ENCODE measurements at places on chromosomes 4 and X. TPM values are rescaled to one million over a fixed set of nuclear protein-coding genes. Genes with fewer than 3 reads are reported as not detected.
A peak's percentile ranks its signal among the peaks of the same experiment; 100 is the strongest.

Gene NAP1L2
- 7.2 TPM for total RNA-seq

DNA sequence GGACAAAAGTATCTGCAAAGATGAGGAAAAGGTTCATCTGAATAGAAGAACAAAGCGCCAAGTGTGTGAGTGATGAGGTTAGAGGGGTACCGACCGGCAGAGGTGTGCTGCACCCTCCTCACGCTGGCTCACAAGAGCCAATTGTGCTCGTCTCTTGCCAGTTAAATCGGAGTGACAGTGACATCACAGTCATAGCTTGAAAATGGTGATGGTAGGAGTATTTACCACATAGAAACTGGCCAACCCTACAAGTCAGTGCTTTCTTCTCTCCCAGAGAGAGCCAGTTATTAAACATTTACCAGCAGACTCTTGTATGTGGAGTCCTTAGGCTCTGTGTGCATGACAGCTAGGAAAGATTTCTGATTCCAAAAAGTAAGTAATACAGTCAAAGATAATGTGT, 32.4 kb downstream of the CLDN22 start:
- peaks cover 1% of the 10 kb centered on the region for H3K36me3 ChIP-seq
- no peak overlapping the region for H3K4me3 ChIP-seq
- no peak overlapping the region for H3K27ac ChIP-seq
- H3K27me3 ChIP-seq, result no peaks in the 10 kb centered on the region
- no peak for DNase-seq

- H3K4me3 ChIP-seq, result peak overlapping the region; percentile 92
- H3K36me3 ChIP-seq, result no peaks in the 10 kb centered on the region
- H3K4me1 ChIP-seq, result peaks cover 1% of the 10 kb centered on the region
- no peak for DNase-seq
- H3K27ac ChIP-seq, result peak overlapping the region; percentile 99
- no peaks in the 10 kb centered on the region for H3K27me3 ChIP-seq
Observed at GRCh38 chr4:145937971-145938611, 532 bp downstream of the ZNF827 start.

DNA sequence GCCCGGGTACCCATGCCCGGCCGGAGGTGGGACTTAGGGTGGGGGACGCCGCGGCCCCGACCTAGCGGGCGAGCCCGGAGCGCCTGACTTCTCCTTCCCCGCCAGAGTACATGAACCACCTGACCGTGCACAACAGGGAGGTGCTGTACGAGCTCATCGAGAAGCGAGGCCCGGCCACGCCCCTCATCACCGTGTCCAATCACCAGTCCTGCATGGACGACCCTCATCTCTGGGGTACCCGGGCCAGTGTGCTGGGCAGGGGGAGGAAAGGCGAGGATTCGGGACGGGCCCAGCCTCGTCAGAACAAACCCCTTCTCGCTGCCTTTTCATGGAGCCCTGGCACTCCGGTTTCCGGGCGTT, 622 bp downstream of the TAFAZZIN start:
- H3K4me1 ChIP-seq, result no peaks in the 10 kb centered on the region
- H3K36me3 ChIP-seq, result no peaks in the 10 kb centered on the region
- H3K27ac ChIP-seq, result peak overlapping the region; percentile 62
- DNase-seq, result peak; percentile 83
- H3K27me3 ChIP-seq, result no peaks in the 10 kb centered on the region
- peak overlapping the region; percentile 79 for H3K4me3 ChIP-seq

Gene COL4A6
- total RNA-seq, result 2.7 TPM

DNA sequence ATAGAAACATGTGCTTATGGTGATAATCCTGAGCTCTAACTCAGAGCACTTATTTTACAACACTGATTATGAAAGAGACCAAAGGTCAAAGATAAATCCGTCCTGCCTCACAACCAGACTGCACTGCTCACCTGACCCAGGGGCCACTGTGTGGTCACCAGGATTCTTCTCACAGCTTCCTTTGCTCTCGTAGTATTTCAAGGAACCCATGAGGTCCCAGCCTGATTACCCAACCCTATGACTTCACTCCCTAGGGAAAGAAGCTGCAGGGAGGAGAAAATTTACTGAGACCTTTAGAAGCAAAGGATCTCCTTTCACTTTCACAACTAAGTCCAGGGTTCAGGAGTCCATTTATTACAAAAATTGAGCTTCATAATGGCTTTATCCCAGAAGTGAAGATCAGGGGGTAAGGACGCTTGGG, 9.6 kb downstream of the SLC25A5 start:
- DNase-seq, result no peak
- H3K4me3 ChIP-seq, result no peak overlapping the region
- H3K36me3 ChIP-seq, result no peaks in the 10 kb centered on the region
- no peaks in the 10 kb centered on the region for H3K4me1 ChIP-seq
- no peaks in the 10 kb centered on the region for H3K27me3 ChIP-seq

DNA sequence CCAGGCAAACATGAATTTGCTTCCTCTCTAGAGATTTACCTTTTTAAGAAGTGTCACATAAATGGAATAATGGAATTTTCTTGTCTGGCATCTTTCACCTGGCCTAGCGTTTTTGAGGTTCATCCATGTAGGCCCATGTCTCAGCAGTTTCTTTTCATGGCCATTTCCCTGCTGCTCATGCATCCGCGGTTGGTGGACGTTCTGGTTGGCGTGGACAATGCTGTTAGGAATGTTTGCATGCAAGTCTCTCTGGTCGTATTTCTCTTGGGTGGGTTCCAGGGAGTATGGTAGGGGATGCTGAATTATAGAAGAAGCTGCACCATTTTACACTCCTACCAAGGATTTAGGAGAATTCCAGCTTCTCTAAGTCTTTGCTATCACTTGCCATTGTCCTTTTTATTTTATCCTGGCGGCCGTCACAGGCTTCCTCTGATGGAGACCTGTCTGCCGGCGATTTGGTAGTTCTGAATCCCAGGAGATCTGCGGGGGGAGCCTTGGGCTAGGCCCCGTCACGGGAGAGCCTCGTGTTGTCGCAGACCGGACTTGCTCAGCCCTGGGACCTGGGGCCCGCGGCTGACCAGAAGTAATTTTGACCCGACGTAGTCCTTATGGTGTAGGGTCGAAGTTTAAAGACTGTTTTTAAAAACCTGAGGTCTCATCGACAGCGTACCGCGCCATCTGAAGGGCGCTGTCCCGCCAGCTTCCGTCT, 56.9 kb upstream of the TADA2B start:
- peak; percentile 77 for DNase-seq
- H3K36me3 ChIP-seq, result no peaks in the 10 kb centered on the region

GRCh38 chrX:545452-545885, 85.1 kb upstream of the SHOX start:
- H3K4me3 ChIP-seq, result no peak overlapping the region
- no peaks in the 10 kb centered on the region for H3K27me3 ChIP-seq
- H3K4me1 ChIP-seq, result no peaks in the 10 kb centered on the region

Gene SRPK3
- total RNA-seq, result 8.0 TPM

Gene RBM47
- total RNA-seq, result 33.5 TPM

- H3K27ac ChIP-seq, result peak overlapping the region; percentile 97
- H3K4me1 ChIP-seq, result no peaks in the 10 kb centered on the region
- no peaks in the 10 kb centered on the region for H3K27me3 ChIP-seq
- H3K36me3 ChIP-seq, result no peaks in the 10 kb centered on the region
- peak; percentile 90 for DNase-seq
- H3K4me3 ChIP-seq, result peak overlapping the region; percentile 50
Observed at GRCh38 chr4:98929341-98930267, 671 bp upstream of the EIF4E start.

Gene PDHA2
- total RNA-seq, result not detected

DNA sequence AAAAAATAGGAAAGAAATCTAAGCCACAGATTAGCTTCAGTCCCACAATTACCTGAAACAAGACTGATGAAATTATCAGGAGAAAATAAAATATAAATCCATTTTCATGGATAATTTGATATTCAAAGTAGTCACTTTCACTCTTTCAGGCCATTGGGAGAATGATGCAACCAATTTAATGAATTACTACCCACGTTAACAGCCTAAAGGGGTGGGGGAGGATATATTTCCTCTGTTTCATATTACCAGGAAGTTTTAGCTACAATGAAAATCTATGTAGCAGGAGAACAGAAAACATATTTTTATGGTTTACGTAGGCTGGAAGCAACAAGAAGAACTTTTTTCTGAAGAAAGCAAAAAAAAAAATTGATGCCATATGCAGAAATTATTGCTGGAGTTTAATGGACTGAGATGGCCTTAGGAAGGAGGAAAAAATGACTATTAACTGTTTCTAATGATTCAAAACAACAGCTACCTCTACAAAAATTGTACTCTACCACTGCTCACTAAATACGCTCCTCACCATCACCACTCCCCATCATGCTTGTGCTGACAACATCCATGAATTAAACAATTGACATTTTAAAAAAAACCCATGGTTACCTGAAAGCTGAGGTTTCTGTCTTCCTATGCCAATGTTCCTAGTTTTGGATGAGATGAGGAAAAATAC, 100.9 kb downstream of the CXXC4 start:
- DNase-seq, result no peak
- no peak overlapping the region for H3K4me3 ChIP-seq
- no peaks in the 10 kb centered on the region for H3K4me1 ChIP-seq
- no peak overlapping the region for H3K27ac ChIP-seq
- H3K27me3 ChIP-seq, result no peaks in the 10 kb centered on the region

Gene POLA1
- total RNA-seq, result 15.6 TPM

DNA sequence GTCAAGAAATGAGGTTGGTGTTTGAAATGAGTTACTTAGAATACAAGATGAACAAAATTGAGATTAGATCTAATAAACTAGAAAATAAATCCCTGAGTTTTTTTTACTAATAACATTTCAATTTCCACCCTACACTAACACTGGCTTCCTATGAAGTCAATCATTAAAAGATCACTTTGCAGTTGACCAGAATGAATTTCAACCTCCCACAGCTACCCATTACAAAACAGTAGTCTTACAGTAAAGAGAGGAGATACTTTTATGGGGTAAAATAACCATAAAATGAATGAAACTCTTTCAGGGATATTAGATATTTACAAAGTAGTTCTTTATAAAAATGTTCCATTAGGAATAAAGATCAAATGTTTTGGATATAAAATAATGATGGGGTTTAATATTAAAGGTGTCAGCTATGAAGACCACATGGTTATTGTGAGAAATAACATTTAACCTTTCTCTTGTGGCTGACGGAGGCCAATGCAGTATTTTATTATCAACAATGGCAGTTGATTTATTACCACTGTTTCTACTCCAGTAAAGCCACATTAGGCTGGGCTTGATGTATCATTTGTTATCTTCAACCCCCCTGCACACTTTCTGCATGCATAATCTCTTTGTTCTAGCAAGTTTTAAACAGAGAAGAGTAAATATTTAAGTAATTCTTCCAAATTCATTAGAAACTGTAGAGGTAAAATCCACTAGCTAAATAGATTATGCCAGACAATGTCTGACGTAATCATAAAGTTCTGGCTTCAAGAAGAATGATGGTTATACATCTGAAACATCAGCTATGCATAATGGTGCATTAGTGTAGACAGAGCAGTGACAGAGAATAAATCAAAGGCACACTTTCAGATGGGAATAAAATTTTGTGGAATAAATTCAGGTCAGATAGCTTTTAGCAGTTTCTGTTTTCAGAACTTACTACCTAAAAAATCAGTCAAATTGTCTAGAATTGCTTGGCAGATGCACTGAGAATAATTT, 516.6 kb downstream of the PCDH18 start:
- H3K36me3 ChIP-seq, result no peaks in the 10 kb centered on the region
- no peaks in the 10 kb centered on the region for H3K4me1 ChIP-seq
- no peaks in the 10 kb centered on the region for H3K27me3 ChIP-seq
- DNase-seq, result no peak
- no peak overlapping the region for H3K27ac ChIP-seq

Gene GAB3
- total RNA-seq, result 5.2 TPM

- H3K4me3 ChIP-seq, result no peak overlapping the region
- no peak overlapping the region for H3K27ac ChIP-seq
- no peak for DNase-seq
- no peaks in the 10 kb centered on the region for H3K36me3 ChIP-seq
Observed at GRCh38 chr4:144578681-144579080, 67.3 kb upstream of the HHIP start.

DNA sequence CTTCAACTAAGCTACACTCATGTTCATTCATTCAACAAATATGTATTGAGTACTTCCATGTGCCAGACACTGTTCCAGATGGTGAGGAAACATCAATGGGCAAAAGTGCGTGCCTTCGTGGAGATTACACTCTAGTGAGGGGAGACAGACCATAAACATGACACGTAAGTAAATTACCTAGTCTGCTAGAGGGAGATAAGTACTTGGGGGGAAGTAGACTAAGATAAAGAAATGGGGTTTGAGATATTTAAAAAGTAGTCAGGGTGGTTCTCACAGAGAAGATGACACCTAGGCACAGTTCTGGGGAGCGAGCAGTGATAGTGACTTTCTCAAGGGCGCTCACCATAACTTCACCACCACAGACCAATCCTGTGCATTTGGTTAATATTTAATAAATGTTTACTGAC, 11.7 kb downstream of the JCHAIN start:
- H3K27ac ChIP-seq, result no peak overlapping the region
- no peak for DNase-seq
- H3K36me3 ChIP-seq, result no peaks in the 10 kb centered on the region
- H3K4me3 ChIP-seq, result no peak overlapping the region

Gene RBMXL3
- total RNA-seq, result not detected

Gene EIF4E
- 72.8 TPM for total RNA-seq

DNA sequence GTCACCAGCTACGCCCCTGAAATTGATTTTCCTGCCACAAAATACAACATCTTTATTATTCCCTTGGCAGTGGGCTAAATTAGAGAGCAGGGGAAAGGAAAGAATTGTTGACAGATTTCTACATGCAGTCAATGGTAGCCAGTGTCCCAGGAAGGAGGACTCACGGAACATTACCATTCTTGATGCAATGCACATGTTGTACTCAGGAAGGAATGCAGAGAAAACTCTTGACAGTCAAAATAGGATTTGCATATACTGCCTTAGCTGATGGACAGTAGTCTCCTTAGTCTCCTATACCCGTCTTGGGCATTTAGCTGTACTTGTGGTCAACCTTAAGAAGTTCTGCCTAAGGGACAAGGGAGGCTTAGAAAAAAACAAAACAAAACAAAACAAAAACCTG, 158.0 kb upstream of the GYPA start:
- H3K27me3 ChIP-seq, result no peaks in the 10 kb centered on the region
- DNase-seq, result no peak
- no peak overlapping the region for H3K4me3 ChIP-seq
- no peak overlapping the region for H3K27ac ChIP-seq

GRCh38 chr4:79917246-79917645, 155.8 kb downstream of the ANTXR2 start:
- DNase-seq, result peak; percentile 55
- no peaks in the 10 kb centered on the region for H3K4me1 ChIP-seq
- H3K4me3 ChIP-seq, result no peak overlapping the region
- H3K27me3 ChIP-seq, result no peaks in the 10 kb centered on the region

DNA sequence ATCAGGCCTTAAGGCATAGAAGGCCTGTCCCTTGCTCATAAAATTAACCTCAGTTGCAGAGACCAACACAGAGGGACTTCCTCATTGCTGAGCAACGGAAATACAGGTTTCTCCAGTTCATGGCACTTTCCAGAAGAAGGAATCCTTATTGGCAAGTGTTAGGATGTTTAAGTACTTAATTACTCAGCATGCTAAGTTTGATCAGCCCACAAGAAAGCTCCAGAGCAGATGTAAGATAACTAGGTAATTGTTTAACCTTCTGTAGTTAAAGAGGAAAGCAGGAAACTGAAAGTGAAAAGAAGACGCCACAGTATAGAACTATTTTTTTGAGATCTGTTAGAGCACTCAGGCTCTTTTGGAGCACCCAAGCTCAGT, 33.5 kb downstream of the SMS start:
- H3K27me3 ChIP-seq, result no peaks in the 10 kb centered on the region
- DNase-seq, result no peak
- H3K36me3 ChIP-seq, result no peaks in the 10 kb centered on the region
- H3K4me1 ChIP-seq, result no peaks in the 10 kb centered on the region
- no peak overlapping the region for H3K4me3 ChIP-seq

- no peak overlapping the region for H3K27ac ChIP-seq
- H3K4me3 ChIP-seq, result no peak overlapping the region
- no peaks in the 10 kb centered on the region for H3K36me3 ChIP-seq
- H3K27me3 ChIP-seq, result no peaks in the 10 kb centered on the region
- no peaks in the 10 kb centered on the region for H3K4me1 ChIP-seq
Observed at GRCh38 chr4:4477796-4478195, 64.1 kb downstream of the STX18 start.

Gene GLOD5
- not detected for total RNA-seq
